Hematopoietic multipotent progenitor cell treated with erythropoietin and hydrocortisone succinate and interleukin-3 and kit ligand, for 8 days (in vitro differentiated cells): ENCODE measurements at places on chromosomes 7 and 10.

- DNase-seq, result no peak
Observed at GRCh38 chr10:122296363-122297120, 25.4 kb downstream of the BTBD16 start.

DNA sequence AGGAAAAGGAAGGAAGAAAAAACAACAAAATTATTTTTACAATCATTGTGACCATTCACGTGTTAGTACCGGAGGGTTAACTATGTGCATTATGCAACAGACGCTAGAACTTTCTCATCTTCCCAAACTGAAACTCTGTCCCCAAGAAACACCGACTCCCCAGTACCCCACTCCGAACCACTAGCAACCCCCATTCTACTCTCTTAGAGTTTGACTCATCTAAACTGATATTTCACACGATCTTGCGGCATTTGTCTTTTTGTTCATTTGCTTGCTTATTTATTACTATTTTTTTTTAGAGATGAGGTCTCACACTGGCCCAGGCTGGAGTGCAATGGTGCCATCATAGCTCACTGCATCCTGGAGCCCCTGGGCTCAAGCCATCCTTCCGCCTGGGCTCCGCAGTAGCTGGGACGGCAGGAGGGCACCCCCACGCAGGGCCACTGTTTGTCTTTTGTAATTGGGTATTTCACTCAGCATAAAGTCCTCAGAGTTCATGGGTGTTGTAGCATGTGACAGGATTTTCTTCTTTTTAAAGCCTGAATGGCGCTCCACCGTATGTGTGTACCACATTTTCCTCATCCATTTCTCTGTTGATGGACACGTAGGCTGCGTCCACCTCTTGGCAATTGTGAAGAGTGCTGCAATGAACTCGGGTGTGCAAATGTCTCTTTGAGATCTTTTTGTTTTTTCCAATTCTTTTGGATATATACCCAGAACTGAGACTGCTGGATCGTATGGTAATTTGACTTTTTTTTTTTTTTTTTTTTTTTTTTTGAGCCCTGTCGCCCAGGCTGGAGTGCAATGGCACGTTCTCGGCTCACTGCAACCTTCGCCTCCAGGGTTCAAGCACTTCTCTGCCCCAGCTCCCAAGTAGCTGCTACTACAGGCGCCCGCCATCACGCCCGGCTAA lies 9.5 kb downstream of the MNX1 start:
- no peak for DNase-seq

DNA sequence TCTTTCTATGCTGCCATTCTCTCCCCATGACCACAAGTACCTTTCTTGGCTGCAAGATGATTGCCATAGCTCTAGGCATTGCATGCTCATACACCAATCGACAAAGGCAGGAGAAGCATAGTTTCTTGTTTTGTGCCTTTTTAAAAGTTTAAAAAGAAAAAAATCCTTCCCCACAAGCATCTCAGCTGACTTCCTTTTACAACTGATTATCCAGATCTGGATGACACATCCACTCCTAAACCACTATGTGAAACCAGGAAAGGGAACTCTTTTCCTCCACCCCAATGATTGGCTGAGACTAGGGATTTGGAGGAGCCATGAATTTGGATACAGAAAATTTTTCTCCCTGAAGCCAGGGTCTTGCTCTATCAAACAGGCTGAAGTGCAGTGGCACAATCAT lies 14.5 kb upstream of the LRRC4 start:
- no peak for DNase-seq

- peak; percentile 37 for DNase-seq
Observed at GRCh38 chr7:20330239-20330927, at the start of gene ITGB8. ITGB8 (plus strand) TSS chr7:20330900; CDS start chr7:20331807, 907 bp downstream.

- DNase-seq, result no peak
Observed at GRCh38 chr10:28047061-28047460, 48.2 kb upstream of the ODAD2 start.

DNA sequence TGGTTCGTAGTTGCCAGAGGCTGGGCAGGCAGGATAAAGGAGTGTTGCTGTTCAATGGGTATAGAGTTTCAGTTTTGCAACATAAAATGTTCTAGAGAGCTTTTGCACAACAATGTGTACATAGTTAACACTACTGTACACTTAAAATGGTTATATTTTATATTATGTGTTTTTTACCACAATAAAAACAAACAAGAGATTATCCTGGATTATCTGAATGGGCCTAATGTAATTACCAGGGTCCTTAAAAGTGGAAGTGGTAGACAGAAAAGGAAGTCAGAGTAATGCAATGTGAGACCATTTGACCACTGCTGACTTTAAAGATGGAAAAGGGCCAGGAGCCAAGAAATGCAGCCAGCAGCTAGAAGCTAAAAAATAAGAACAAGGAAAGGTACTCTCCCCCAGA lies 159.7 kb downstream of the SGMS1 start:
- DNase-seq, result no peak

DNA sequence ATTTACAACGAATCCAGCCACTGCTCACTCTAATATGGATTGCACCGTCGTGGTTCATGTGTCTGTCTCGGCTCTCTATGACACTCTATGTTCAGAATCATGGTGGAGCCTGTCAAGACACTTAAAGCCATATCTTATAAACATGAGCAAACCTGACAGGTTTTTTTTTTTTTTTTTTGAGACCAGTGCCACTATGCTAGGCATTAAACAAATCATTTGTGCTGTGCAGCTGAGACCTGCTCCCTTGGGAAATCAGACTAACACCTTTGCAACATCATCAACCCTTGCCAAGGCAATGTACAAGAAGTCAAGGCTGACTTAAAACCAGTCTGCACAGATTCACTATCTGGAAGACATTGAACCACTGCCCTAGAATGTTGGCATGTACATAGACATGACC lies 181.2 kb upstream of the ANK3 start:
- no peak for DNase-seq
